ENCODE measurements at places on chromosomes 13 and 19.

DNA sequence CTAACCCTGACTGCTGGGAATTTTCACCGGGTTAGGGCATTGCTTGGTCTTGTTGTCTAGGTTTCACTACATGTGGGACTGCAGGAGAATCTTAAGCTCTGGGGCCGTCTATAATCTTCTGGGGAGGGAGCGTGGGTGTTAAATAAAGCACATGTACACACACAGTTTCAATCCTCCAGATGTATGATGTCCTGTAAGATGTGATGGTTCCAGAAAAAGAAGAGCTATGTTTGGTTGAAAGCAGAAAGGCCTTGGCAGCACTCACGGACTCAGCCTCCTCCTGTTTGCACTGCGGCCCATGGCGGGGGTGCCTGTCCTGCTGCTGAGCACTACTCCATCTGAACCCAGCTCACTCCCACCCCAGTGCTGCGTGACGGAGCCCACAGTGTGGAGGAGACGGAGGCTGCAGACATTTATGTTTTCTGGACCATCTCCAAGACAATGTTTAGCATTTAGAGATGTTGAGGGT, 343.5 kb downstream of the TEX29 start:
- DNase-seq, result no peak

DNA sequence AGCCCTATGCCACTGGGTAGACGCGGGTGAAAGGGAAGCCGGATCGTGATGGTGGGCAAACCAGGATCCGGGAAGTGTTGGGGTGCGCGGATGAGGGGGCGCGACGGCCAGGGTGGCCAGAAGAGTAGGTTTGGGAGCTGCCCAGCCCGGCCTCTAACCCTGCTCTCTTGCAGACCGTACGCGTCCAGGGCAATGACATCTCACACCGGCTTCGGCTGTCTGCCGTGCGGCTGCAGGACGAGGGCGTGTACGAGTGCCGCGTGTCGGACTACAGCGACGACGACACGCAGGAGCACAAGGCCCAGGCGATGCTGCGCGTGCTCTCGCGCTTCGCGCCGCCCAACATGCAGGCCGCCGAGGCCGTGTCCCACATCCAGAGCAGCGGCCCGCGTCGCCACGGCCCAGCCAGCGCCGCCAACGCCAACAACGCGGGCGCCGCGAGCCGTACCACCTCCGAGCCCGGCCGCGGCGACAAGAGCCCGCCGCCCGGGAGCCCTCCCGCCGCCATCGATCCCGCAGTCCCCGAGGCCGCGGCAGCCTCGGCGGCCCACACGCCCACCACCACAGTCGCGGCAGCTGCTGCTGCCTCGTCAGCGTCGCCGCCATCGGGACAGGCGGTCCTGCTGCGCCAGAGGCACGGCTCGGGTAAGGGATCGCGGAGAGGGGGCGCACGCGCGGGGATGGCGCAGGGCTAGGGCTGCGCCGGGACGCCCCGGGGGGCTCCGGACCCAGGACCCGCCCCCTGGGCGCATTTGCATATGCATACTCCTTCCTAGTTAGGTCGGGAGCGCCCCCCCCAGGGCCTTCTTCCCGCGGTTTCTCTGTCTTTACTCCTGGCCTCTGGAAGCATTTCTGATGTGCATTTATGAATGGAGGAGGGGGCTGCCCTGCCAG, 4.1 kb downstream of the VSTM2B start:
- DNase-seq, result no peak

DNA sequence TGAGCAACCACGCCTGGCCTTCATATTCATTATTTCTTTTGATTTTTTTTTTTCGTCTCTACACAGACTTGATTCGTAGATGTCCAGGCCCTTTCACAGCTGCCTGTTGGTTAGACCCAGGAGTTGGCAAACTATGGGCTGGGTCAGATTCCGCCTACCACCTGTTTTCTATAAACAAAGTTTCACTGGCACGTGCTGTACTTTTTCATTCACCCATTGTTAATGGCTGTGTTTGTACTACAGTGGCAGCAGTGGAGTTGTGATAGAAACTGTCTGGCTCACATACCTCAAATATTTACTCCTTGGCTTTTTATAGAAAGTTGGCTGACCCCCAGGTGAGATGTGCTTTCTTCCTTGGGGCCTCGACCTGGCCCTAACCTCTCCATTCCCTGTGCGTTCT, 72.9 kb upstream of the TEX29 start:
- no peak for DNase-seq

GRCh38 chr13:108595436-108596274, 33.8 kb upstream of the MYO16 start:
- DNase-seq, result no peak

- DNase-seq, result no peak
Measured at GRCh38 chr13:40026741-40027140, 371.3 kb downstream of the COG6 start.

- no peak for DNase-seq
Measured at GRCh38 chr19:15279326-15279904, 47.2 kb upstream of the EPHX3 start.

DNA sequence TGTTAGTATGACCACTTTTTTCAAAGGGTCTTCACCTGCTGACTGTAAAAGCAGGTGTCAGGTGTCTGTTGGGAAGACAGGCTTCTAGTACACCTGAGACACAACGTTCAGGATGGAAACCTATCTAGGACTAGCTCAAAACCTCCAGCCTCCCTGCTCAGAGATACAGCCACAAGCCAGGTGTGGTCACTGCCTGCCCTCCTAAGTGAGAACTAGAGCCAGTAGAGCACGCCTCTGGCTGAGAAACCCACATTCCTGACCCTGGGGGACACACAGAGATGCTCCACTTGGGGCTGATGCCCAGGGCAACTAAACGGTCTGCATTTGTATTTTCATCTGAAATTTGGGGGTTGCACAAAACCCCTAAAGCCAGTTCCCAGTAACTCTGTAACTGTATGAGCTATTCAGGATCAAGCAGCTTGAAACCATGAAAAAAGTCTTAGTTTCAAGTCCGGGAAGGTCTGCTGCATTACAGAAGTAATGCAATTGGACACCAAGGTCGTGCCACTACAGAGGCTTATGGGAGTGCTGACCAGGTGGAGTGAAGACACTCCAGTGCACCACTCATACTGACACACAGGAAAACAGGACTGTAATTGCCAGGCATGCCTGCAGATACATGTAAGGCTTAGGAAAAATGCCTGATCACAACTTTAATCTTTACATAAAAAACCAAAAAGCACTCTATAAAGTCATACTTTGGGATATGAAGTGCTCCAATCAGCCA, 27.8 kb downstream of the ANKRD10 start:
- DNase-seq, result no peak

All from GM12892 (cell line).